ENCODE measurements at places on chromosomes 7 and 10.
A peak's percentile ranks its signal among the peaks of the same experiment; 100 is the strongest.

- DNase-seq: no peak
Observed at GRCh38 chr7:41921453-41921981, 218.6 kb upstream of the INHBA start.

GRCh38 chr7:157306846-157307838, 29.7 kb upstream of the DNAJB6 start:
- no peak for DNase-seq

- no peak for DNase-seq
Observed at GRCh38 chr10:14153570-14154055, 177.1 kb downstream of the FRMD4A start.

GRCh38 chr10:72682638-72683037, 9.3 kb upstream of the MCU start:
- no peak for DNase-seq

DNA sequence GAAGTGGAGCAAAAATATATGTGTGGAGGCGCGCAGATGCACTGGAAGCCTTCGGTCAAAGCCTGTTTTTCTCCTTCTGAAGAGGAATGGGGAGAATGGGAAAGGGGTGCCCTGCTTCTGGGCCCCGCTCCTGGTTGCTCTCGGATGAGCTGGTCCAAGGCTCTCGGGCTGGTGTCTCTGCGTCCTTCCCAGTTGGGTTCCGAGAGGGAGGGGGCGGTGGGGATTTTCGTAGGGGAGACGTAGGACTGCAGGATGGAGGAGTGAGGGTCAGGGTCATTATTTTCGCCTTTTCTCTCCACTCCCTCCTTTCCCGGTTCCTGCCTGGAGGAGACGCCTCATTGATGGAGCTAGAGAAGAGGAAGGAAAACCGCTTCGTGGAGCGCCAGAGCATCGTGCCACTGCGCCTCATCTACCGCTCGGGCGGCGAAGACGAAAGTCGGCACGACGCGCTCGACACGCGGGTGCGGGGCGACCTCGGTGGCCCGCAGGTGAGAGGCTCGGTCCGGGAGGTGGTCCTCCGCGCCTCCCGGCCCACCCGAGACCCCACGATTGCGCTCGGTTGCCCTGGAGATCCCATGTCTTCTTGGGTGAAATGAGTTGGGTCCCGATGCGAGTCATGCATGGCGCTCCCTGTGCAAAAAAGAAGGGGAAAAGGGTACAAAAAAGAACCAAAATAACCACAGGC, 790 bp downstream of the ADAM22 start:
- DNase-seq: no peak

DNA sequence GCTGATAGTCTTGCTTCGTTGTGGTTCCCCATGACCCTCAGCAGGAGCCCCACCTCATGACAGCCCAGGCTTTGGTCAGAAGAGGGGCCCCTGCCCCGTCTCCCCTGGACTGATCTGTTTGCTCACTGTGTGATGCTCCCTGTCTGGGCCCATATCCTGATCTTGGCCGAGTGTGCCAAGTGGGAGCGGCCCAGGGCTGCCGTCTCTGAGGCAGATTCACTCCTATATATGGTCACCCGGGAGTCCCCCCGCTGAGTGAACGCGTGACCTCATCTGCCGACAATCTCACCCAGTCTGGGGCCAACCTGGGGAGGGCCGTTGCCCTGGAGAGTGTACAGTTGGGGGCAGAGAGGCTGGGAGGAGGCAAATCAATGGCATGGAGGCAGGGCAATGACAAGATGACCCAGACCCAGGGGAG, 34.5 kb downstream of the PPIF start:
- DNase-seq: peak; percentile 27

GRCh38 chr10:94777886-94778458, 15.5 kb downstream of the CYP2C19 start:
- no peak for DNase-seq

GRCh38 chr7:139426258-139427028, 57.0 kb downstream of the KLRG2 start:
- no peak for DNase-seq
